Mesangial cell (primary cell): ENCODE measurements at places on chromosomes 16 and 17. TPM values are rescaled to one million over a fixed set of nuclear protein-coding genes. Genes with fewer than 3 reads are reported as not detected.

Gene OR3A3
- not detected in 2 replicates for total RNA-seq

Gene KRT33A
- total RNA-seq = not detected in 2 replicates

Gene ENO3
- 2.0 and 5.2 TPM in 2 replicates for total RNA-seq

Gene CTRB2
- not detected in 2 replicates for total RNA-seq

Gene PRDM7
- not detected in 2 replicates for total RNA-seq

Gene KRT9
- total RNA-seq = not detected in 2 replicates

Gene FKBP10
- 175 and 310 TPM in 2 replicates for total RNA-seq

Gene GJD3
- total RNA-seq = 0.49 and 5.2 TPM in 2 replicates

Gene TSPOAP1
- total RNA-seq = 1.6 and 15.8 TPM in 2 replicates

Gene PTX4
- total RNA-seq = 0.13 TPM in 1 of 2 replicates, not detected in the other

Gene TIMP2
- 108 and 364 TPM in 2 replicates for total RNA-seq

Gene JMJD8
- total RNA-seq = 115 and 120 TPM in 2 replicates

Gene ACOX1
- total RNA-seq = 24.0 and 30.6 TPM in 2 replicates

Gene C1QTNF1
- 8.0 and 16.9 TPM in 2 replicates for total RNA-seq

Gene PERCC1
- total RNA-seq = not detected in 2 replicates

Gene STH
- not detected in 2 replicates for total RNA-seq

Gene KRT16
- total RNA-seq = 0.51 TPM in 1 of 2 replicates, not detected in the other

Gene ASIC2
- 1.1 and 1.4 TPM in 2 replicates for total RNA-seq

Gene TP53TG3B
- total RNA-seq = not detected in 2 replicates

Gene OTOA
- under 0.01 TPM in 1 of 2 replicates, not detected in the other for total RNA-seq

Gene MMP15
- total RNA-seq = 13.9 and 51.8 TPM in 2 replicates

Gene GNG13
- not detected in 2 replicates for total RNA-seq
